GM12891 (cell line): ENCODE measurements at places on chromosomes 1 and 21.

- no peak for DNase-seq
Measured at GRCh38 chr1:54859700-54860391, 27.1 kb downstream of the DHCR24 start.

GRCh38 chr1:224579526-224579925 lies 36.6 kb upstream of the CNIH3 start:
- no peak for DNase-seq

DNA sequence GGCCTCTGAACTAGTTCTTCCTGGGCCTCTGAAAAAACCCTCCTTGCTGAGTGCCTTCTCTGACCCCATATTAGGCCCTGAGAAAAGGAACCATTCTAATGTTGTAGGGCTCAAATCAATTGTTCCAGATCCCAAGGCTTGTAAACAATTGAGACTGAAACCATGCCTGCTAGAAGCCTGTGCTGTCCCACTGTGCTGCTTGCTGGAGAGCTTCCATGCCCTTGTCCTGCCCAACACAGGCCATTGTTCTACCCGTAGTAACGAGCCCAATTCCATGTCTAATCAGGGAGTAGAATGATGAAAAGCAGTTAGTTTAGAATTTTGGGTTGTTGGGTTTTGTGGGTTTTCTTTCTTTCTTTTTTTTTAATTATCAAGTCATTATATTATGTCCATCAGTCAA lies 47.4 kb downstream of the ZNF281 start:
- DNase-seq, result no peak

- no peak for DNase-seq
Measured at GRCh38 chr1:160625725-160626498, 20.9 kb downstream of the SLAMF1 start.
